ENCODE measurements at places on chromosomes 5 and 9.

GRCh38 chr9:88773627-88774244 is 217.5 kb upstream of the S1PR3 start:
- DNase-seq = no peak

- no peak for DNase-seq
These were observed 193.3 kb downstream of the PSAT1 start for GRCh38 chr9:78490231-78490630.

DNA sequence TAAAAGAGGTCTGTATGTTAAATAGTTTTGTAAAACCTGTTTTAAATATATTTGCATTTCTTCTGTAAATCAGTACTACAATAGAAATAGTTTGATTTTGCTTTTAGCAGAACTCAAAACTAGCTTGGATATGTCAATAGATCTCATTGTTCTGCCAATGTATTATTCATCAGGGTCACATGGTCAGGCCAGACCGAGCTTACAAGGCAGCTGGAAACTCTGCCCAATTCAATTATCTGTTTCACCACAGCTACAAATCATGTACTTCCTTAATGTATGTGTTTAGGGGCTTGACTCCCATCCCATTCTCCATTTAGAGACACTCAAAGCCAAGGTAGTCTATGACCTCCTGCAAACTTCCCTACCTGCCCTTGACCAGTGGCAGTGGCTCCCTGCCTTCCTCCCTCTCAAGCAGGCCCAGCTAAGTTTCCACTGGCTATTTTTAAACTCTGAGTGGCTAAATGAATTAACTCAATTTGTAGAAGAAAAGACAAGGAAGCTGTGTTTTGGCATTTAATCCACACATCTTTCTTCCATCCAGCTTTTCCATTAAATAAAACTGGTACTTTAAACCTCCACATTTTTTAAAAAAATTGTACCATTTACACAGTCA is 46.4 kb upstream of the SELENOP start:
- DNase-seq = no peak

DNA sequence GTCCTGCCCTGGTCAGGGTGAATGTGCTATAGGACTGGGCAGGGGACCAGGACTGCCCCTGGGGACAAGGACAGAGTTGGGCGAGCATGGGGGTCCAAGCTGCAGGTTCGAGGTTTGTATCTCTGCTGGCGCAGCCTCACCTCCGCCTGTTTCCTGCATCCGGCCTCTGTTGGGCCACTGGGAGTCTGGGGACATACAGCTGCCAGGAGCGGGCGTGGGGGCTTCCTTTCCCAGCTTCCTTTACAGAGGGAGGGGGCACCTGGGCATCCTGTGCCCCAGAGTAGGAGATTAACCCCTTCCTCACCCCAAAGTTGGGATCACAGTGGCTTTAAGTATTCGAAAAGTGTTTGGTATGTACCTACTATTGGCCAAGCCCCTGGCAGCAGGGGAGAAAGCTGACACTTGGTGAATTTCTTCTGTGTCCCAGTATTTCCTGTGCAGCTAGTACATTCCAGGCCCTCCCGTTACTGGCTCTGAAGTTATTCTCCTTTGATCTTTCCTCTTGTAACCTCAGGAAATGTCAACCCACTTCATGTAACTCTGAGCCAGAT is 19.0 kb downstream of the OLFML2A start:
- DNase-seq = no peak

DNA sequence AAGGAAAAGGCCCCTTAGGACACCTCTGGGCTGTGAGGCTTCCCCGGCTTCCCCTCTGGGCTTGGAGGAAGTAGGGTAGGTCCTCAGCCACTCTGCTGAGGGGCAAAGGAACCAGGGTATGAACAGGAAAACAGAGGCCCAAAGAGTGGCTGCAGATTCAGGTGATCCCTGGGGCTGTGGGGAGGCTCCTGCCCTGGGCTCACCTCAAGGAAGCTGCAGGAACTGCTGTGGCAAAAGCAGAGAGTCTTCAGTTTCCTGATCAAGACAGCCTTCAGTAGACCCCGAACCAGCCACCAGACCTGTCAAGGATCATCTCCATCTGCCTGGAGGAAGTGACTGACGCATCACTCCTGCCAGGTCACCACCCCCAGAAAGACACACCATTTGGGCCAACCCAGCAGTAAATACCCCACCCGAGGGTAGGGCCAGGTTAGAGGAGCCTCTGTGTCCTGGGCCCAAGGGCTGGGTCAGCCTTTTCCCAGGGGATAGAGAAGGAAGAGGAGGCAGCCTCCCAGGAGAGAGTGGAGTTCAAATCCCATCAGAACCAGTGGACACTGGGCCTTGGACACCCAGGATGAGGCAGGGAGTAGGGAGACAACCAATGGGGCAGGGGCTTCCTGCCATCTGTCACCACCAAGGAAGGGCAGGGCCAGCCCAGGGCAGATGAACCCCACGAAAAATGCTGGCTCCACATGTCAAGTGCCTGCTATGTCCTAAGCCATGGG is 5.8 kb upstream of the ST6GALNAC6 start:
- DNase-seq = peak; percentile 81

GRCh38 chr5:36900283-36900682 is 23.7 kb downstream of the NIPBL start:
- no peak for DNase-seq

- DNase-seq = no peak
These were observed 110.4 kb downstream of the STARD4 start for GRCh38 chr5:111401906-111402305.

Measured in CD4-positive, alpha-beta T cell treated with Interleukin-17A for 4 hours (primary cell).